ENCODE measurements at places on chromosomes 11 and 22. TPM values are rescaled to one million over a fixed set of nuclear protein-coding genes. Genes with fewer than 3 reads are reported as not detected.

The SYT9 gene
- 2.4 TPM for total RNA-seq

The RAG1 gene
- 0.58 TPM for total RNA-seq

The CRYBB3 gene
- total RNA-seq: 0.58 TPM

DNA sequence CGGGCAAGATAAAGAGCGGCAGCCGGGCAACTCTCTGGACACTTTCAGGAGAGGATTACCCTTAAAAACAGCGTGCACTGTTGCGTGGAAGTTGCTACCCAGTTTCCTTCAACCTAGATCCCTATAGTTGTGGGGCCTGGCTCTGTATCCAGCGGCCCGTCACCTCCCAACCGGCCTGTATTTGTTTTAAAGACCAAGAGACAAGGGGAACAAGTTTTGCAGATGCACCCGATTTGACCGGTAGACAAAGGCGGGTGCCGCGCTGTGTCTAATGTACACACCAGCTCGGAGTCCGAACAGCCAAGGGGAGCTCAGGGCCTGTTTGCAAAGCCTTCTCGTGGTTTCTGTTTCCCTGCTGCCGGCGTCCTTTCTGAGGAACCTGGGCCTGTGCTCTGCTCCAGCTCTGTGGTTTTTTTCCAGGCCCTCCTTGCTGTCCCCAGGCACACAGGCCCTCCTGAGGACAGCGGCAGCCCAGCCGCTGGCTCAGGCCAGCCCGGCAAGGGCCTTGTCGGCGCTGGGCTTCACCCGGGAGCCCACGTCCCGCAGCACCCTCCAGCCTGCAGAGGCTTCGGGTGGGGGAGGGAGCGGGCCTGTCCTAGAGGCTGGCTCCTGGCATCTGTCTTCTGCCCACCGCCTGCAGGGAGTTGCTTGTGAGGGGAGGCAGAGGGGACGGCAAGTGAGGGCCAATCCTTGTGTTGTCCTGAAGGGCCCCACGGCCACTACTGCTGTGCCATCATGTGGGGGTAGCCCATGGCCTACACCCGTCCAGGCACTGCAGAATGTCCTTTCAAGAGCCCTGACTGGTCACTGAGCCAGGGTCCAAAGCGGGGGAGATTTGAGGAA lies 1.4 kb downstream of the TBX1 start:
- peak; percentile 74 for DNase-seq

DNA sequence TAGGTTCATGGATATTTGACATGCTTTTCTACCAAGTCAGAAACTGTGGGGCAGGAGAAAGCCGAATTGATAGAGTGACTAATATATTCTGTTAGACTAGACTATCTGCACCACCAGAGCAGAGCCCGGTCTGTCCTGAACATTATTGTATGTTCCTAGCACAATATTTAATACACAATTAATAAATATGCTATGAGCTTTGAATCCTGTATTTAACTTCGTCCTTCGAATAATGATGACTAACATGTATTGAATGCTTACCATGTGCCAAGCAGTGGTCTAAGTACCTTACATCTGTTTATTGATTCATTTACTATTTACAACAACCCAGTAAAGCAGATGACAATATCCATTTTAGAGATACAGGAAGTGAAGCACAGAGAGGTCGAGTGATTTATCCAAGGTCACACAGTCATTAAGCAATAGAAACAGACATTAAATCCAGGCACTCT lies 44.8 kb upstream of the ANO3 start:
- no peak for DNase-seq

All from H1 (cell line).